ENCODE measurements at places on chromosomes 3 and 15. TPM values are rescaled to one million over a fixed set of nuclear protein-coding genes. Genes with fewer than 3 reads are reported as not detected.

- DNase-seq: no peak
These were observed 383.1 kb downstream of the IL5RA start for GRCh38 chr3:2727101-2727500.

ANKRD63 gene
- total RNA-seq: not detected

RTP3 gene
- total RNA-seq: not detected

- no peak for DNase-seq
These were observed 8.1 kb upstream of the LRRC2 start for GRCh38 chr3:46574243-46574646.

DNA sequence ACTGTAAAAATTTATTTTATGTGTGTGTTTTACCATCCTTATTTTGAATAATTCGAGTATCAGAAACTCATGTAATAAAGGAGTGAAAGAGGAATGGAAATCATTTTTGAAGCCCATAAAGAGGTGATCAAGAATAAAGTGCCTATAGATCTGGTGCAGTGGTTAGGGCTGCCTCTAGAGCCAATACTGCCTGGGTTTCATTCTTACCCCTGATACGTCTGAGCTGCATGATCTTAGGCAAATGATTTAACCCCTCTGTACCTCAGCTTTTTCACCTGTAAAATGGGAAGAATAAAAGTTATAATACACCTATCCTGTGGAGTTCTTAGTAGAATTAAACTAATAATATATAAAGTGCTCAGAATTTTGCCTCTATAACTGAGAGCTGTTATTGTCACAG is 30.4 kb downstream of the EFHB start:
- no peak for DNase-seq

GRCh38 chr3:197298341-197298944 is at the start of gene DLG1:
TSS of gene DLG1 (minus strand) at chr3:197298612. CDS start at chr3:197297204, 1,408 bp downstream.
- peak; percentile 91 for DNase-seq

ROPN1B gene
- not detected for total RNA-seq

DNA sequence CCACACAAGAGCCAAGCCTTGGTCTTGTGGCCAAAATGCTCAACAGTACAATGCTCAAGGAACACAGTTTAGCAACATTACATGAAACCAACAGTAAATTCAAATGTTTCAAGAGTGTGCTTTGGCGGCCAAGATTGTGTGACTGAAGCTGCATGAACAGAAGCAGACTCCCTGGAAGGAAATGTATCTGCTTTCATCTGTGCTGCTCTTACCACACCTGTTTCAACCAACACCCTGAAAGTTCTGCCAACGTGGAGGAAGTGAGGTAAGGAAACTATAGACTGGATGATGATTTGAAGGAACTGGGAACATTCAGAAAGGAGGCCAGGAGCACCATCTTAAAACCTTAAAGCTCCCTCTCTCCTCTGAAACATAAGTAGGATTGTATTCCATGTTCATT is 55.7 kb downstream of the MB21D2 start:
- DNase-seq: peak; percentile 70

DNA sequence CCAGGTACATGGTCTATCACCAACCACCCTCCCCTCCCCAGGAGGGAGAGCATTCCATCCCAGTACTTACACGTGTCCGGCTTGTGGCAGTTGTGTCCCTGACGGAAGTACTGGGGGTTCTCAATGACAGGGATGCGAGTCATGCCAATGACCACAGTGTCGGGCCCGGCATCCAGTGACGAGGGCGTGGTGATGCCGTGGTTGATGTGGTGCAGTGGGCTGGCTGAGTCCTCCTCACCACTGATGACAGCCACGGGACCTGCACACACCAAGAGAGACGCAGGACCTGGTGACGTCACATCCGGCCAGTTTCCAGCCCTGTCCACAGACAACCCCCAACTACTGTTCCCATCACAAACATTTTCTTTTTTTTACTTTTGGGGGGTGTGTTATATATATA is 223.8 kb downstream of the NTRK3 start:
- no peak for DNase-seq

DNA sequence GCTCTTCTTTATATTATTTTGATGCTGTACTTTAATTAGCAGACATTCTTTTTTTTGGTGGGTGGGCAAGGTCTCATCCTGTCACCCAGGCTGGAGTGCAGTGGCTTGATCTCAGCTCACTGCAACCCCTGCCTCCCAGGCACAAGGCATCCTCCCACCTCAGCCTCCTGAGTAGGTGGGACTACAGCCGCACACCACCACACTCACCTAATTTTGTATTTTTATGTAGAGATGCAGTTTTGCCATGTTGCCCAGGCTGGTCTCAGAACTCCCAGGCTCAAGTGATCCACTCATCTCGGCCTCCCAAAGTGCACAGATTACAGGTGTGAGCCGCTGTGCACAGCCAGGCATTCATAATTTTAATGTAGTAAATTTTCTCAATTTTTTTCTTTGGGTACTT is 608.1 kb downstream of the ZNF385D start:
- peak; percentile 55 for DNase-seq

DNA sequence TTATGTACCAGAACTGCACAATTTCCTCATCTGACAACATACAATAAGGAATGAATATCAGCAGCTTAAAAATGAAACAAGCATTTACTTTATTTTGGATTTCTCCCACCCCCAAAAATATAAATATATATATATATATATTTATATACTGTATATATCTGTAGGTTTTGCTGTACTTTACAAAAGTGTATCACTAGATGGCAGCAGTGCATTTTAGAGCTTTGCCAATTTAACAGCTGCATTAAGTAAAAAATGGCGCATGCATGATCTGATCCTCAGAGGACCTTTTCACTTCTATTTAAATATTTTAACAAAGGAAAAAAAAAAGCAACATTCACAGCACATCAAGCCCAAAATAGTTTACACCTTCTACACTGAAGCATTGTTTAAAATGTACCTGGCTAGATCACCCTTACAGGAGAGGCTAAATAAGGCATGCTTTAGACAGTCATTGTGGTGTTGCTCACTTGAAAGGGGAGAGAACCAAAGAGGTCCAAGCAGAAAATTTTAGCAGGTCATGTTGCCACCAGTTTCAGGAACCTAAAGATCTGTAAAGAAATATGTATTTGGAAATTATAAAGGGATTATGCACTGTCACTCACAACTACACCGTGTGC is 72.6 kb downstream of the NPTN start:
- peak; percentile 76 for DNase-seq

MBD4 gene
- total RNA-seq: 50.7 TPM

DNA sequence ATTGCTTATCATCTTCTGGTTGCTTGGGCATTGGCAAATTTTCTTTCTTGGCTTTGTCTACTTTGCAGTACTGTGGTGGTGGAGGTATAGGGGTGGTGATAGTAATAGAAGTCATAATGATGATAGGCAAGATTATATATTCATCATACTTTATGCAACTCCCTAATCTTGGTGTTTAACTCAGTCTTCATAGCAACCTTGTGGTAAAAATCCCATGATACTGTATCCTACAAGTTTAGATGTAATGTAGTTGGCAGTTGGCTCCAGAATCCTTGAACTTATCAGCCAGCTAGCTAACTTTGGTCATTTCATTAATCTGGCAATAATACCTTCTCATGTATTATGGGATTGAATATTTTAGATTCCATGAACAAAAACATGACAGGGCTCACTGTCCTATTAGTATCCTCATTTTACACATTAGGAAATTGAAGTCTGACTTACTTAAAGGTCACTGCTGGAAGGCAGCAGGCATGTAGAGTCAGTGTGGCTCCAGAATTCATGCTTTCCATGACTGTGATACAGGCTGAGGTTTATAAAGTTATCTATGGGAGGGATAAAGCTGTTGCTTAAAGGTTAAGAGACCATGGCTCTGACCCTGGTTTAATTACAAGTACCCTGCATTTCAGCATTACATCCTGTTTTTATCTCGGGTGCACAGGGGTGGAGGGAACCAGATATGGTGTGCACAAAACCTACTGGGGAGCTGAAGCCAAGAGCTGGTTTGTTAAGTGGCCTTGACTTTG is 33.3 kb downstream of the RBMS3 start:
- no peak for DNase-seq

GRCh38 chr15:80855206-80855605 is 76.0 kb downstream of the CEMIP start:
- no peak for DNase-seq

SLC22A14 gene
- total RNA-seq: not detected

- no peak for DNase-seq
These were observed 86.7 kb downstream of the FAM43A start for GRCh38 chr3:194772241-194773000.

DNA sequence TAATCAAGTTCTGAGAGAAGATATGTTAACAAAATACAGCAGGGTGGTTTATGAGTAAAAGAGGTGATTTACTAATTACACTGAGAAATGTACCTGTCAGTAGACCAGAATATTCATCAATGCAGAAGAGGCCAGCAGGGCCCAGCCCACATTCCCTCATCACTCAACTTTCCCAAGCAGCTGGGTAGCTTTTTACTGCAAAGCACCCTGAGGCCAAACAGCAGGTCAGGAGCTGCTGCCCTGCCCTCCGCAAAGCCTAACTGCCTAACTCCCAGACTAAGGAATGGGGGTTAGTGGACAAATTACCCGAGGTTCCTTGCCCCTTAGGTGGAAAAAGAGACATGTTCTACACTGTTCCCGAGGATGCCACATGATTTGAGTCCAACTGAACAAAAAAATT is 108.2 kb downstream of the TBL1XR1 start:
- no peak for DNase-seq

DNA sequence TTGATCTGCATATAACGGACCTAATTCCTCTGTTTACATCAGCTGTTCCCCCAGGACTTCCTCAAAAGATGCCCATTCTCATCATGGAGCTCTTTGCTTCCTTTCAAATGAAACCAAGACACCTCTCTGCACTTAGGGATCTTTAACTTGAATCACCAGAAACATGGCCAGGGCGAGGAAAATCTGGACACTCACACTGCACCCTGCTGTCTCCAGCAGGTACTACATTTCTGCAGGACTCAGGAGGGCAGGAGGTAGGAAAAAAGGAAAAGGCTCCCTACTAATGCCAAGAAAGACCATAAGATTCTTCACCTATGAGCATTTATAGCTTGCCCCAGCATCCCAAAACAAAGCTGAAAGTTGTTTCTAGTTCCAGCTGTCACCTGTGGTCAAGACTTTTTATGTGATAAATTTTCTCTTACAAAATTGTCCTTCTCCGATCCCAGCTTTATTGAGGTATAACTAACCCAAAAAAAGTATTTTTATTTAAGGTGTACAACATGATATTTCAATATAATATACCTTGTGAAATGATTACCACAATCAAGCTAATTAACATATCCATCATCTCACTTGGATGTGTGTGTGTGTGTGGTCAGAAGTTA is 87.3 kb upstream of the C15orf61 start:
- peak; percentile 74 for DNase-seq

SHC4 gene
- total RNA-seq: 21.2 TPM

PTPRG gene
- 4.6 TPM for total RNA-seq

SLC2A2 gene
- not detected for total RNA-seq

Data from activated CD4-positive, alpha-beta T cell treated with anti-CD3 and anti-CD28 coated beads, Interleukin-2, amount 10 ng/mL, durations not matched to agents 24 days and 14 days (primary cell).